ENCODE measurements at places on chromosomes 5 and 9. TPM values are rescaled to one million over a fixed set of nuclear protein-coding genes. Genes with fewer than 3 reads are reported as not detected.

GRCh38 chr5:77369566-77369965 lies 122.5 kb downstream of the WDR41 start:
- DNase-seq = no peak

DNA sequence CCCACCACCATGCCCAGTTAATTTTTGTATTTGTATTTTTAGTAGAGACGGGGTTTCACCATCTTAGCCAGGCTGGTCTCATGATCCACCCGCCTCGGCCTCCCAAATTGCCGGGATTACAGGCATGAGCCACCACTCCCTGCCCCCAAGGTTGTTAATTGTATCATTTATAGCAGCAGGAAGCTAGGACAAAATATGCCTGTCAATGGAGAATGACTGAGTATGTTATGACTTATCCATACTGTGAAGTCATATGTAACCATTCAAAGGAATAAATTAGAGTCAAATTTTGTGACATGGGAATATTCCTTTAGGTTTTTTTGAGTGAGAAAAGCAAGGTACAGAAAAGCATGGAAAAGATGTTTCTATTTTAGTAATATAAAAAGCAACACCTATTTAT lies 3.9 kb upstream of the DAB2 start:
- no peak for DNase-seq

DNA sequence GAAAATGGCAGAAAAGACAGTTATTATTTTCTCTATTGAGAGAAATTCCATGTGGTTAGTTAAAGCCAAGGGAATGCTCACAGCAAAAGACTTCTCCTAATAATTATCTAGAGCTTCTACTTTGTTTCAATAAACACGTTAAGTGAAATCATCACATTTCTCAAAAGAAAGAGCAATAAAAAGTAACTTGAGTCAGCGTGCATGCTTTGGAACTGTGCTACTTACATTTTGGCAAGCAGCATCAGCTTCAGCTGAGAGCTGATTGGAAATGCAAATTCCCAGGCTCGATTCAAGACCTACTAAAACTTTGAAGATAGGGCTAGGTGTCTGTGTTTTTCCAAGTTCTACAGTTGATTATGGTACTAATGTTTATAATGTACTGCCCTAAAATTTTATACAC lies 132.1 kb downstream of the CDH18 start:
- DNase-seq = peak; percentile 14

DNA sequence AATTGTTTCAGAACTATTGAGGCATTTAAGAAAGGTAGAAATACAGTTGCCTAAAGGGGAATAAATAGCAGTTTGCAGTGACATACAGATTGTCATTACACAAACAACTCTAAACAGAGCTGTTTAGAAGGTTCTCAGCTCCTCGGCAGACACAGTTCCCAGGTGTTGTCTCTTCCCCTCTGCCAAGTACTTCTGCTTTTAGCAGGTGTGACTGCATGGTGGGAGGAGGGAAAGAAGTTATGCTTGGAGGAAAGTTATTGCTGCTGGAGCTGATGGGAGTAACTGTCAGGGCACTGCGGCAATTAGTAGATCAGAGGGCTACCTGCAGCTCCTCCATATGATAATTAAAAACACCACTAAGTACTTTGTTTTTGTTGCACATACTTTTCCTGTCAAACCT lies 14.5 kb downstream of the EDIL3 start:
- DNase-seq = no peak

- peak; percentile 37 for DNase-seq
Measured at GRCh38 chr5:115377468-115378217, 81.2 kb upstream of the CCDC112 start.

GRCh38 chr5:144024545-144024944 lies 145.9 kb downstream of the YIPF5 start:
- no peak for DNase-seq

- DNase-seq = no peak
Measured at GRCh38 chr9:18785604-18786003, 247.4 kb downstream of the SAXO1 start.

DNA sequence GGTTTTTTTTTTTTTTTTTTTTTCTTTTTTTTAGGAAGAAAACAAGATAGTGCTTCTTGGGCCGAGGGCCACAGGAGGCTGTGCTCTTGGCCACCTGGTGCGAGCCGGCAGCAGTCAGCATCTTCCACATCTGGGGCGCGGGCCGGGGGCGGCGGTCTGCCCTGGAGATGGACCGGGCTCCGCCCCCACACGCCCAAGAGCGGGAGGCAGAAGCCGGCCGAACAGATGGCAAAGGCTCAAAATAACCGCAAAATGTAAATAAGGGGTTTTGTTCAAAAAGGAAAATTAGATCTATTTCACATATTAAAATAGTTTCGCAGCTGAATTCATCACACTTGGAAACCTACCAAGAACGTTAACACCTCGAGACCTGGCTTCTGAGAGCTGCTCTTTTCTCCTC lies 51.5 kb upstream of the UBAC1 start:
- peak; percentile 34 for DNase-seq

DNA sequence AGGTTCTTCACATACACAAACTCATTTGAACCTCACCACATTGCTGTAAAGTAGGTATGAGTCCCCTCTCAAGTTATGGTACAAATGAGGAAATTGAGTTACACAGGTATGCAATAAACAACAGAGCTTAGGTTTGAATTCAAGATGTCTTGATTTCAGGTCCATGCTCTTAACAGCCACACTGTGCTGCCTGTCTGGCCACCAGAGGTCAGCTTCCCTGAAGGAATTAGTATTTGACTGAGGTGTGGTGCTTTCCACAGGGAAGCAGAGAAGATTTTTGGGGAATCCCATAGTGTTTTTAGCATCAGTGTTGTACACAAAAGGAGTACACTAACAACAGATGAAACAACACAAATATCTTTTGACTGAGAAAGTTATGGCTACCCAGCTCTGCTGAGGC lies 94.4 kb upstream of the ITGA1 start:
- no peak for DNase-seq

- no peak for DNase-seq
Measured at GRCh38 chr5:6446626-6447309, 1.9 kb upstream of the UBE2QL1 start.

DNA sequence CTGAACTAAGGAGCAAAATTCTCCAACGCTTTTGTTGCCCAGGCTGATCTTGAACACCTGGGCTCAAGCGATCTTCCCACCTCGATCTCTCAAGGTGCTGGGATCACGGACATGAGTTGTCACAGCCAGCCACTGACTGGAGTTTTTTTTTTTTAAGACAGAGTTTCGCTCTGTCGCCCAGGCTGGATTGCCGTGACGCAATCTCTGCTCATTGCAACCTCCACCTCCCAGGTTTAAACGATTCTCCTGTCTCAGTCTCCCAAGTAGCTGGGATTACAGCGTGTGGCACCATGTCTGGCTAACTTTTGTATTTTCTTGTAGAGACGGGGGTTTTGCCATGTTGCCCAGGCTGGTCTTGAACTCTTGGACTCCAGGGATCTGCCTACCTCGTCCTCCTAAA lies 58.2 kb downstream of the EHMT1 start:
- no peak for DNase-seq

- DNase-seq = no peak
Measured at GRCh38 chr5:167447466-167448375, 843.7 kb upstream of the WWC1 start.

- peak; percentile 30 for DNase-seq
Measured at GRCh38 chr5:40681363-40682153, 1.8 kb downstream of the PTGER4 start.

- DNase-seq = no peak
Measured at GRCh38 chr5:146633323-146633764, 117.4 kb upstream of the GPR151 start.

DNA sequence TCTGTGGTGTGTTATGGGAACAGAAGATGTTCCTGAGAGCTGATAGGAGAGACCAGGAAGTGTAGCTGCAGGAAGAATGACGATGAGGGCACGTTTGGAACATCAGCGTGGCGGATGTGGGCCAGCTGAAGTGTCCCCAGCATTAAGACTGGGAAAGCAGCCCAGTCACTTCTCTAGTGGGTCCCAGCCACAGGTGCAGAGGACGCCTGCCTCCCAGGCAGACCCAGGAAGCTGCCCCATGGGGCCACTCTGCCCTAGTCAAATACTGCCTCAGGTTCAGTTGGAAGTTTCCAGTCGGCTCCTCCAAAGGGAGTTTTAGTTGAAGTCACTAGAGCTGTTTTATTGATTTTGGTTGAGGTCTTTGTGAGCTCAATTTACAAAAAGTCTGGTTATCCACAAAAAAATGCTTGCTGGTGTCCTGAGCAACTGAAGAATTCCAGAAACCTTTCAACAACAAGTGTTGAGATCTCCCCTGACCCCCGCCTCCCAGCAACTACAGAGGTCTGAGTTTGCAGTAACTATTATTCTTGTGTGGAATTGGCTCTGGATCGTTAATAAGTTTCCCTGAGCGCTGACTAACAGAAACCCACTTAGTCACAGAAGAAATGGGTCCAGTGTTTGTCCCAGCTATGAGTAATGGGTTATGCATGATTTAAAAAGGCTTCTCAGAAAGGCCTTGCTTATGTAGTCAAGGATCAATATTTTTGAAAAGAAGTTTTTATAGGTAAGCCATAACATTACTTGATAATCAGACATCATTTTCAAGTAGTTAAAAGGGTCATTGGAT lies 294.1 kb downstream of the FANCC start:
- peak; percentile 75 for DNase-seq

GRCh38 chr9:122086873-122087272 lies 6.2 kb downstream of the TTLL11 start:
- DNase-seq = no peak

- DNase-seq = peak; percentile 68
Measured at GRCh38 chr9:126440940-126441339, 114.3 kb downstream of the MVB12B start.

GRCh38 chr9:117278471-117279035 lies 136.3 kb downstream of the ASTN2 start:
- DNase-seq = no peak

DNA sequence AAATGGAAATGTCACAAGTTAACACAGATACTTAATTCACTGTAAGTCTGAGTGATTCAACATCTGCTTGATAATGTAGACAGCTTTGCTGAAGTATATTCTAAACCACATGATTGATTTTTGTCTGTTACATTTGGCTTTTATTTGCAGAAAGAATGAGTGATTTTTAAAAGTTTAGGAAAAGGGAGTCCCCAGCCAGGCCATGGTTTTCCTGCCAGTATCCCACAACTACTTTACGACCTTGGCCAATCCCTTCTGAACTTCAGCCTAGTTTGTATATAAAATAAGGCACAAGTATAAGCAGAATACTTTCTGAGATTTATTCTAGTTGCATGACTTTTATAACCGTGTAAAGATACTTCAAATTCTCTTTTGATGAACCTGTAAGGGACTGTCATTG lies 27.1 kb downstream of the WDR36 start:
- DNase-seq = no peak

DNA sequence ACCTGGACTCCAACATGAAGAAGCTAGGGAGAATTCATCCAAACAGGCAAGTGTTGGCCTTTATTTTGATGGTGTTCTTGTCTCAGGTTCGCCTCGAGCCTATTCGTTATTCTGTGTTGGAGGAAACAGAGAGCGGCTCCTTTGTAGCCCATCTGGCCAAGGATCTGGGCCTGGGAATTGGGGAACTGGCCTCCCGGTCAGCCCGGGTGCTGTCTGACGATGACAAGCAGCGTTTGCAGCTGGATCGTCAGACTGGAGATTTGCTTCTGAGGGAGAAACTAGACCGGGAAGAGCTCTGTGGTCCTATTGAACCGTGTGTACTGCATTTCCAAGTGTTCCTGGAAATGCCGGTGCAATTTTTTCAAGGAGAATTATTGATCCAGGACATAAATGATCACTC lies 367 bp downstream of the PCDHB4 start:
- DNase-seq = peak; percentile 1

- peak; percentile 62 for DNase-seq
Measured at GRCh38 chr5:135964670-135965320, 10.0 kb upstream of the LECT2 start.

The TAS2R1 gene
- not detected for total RNA-seq

The C5orf34 gene
- 4.4 TPM for total RNA-seq

The C9orf85 gene
- total RNA-seq = 16.7 TPM

The FBXL17 gene
- total RNA-seq = 34.1 TPM

The LRRTM2 gene
- 0.51 TPM for total RNA-seq

The FOXD4L4 gene
- total RNA-seq = not detected

The PNPLA7 gene
- 1.5 TPM for total RNA-seq

The CATSPER3 gene
- not detected for total RNA-seq

The LRRC14B gene
- total RNA-seq = 46.0 TPM

The FAM151B gene
- 9.8 TPM for total RNA-seq

The LCP2 gene
- 11.6 TPM for total RNA-seq

The HSPB3 gene
- 257 TPM for total RNA-seq

The GDA gene
- 1.8 TPM for total RNA-seq

The SLC22A4 gene
- total RNA-seq = 1.7 TPM

The TLR4 gene
- total RNA-seq = 8.8 TPM

The KLHL3 gene
- total RNA-seq = 15.5 TPM

All from tongue (tissue), 3 donors.